ENCODE measurements at places on chromosomes 11 and 22.

DNA sequence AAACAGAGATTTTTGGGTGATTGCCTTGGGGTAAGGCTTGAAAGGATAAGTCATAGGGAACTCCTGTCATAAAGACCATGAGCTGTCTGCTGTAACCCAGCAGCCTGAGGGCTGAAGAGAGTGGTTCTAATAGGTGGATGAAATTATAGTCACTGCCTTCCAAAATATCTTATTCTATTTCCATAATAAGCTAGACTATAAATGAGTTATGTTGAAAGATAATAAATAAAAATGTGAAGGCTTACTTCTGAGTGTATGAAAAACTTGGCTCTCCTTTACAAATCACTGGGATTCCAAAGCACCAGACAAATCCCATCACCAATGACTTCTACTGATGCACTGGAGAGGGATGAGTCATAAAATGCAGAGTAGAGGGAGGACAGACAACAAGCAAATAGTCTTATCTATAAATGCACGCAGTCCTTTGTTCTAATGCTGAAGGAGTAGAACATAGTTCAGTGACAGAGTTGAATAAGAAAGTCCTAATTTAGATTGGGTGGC, 775.0 kb upstream of the LRRC4C start:
- DNase-seq: no peak

GRCh38 chr22:28120691-28121592, 201.9 kb upstream of the PITPNB start:
- DNase-seq: no peak

DNA sequence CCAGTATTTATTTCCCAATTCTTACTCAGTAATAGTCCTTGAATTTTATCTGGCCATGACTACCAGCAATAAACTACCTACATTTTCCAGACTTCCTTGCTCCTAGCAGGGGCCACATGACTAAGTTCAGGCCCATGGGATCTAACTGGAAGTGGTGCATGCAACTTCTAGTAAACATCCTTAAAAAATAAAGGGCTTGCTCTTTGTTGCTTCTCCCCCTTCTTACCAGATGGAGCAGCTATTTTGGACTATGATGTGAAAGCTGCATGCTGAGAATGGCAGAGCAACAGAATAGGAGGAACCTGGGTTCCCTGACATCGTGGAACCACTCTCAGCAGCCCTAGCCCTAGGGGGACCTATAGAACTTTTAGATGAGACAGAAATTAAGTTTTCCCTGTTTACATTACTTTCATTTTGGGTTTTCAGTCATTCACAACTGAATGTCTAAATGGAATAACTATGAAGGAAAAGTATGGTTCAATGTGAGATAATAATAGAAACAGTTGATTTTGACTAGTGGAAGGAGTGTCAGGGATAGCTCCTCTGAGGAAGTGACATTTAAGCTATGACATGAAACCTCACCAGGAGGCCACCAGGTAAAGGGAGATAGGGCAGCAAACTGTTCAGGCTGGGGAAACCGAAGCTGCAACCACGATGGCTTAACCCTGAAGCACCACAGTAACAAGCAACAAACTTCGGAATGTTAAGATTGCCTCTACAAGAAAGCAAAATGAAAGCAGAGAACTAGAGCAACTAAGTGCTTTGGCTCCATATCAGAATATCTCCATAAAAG, 48.9 kb downstream of the PHF21A start:
- DNase-seq: no peak

DNA sequence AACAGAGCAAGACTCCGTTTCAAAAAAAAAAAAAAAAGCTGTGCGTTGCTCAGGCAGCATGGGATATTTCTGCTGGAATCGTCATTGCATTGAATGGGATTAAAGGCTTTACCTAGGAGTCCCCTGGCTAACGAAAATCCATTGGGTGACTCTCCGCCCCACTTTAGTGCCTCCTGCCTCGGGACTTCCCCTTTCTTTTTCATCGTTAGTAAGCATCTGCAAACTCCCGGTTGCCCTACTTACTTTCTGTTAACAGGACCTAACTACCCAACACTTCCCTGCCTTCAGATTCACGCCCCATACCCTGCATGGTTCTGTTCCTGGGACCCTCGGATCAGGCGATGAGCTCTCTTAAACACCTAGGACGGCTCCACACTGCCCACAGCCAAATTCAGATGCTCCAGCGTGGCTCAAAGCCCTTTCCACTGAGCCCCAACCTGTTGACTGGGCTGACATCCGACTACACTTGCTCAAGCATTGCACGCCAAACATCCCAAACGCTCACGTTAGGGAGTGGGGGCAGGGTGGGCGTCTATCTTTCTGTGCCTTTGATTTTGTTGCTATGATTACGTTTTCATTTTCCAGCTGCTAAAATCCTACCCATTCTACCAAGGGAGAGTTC, 143.8 kb downstream of the ST3GAL4 start:
- DNase-seq: no peak

- DNase-seq: peak; percentile 23
Observed at GRCh38 chr11:76209375-76209972, 3.2 kb upstream of the WNT11 start.

- DNase-seq: peak; percentile 73
Observed at GRCh38 chr11:122069707-122070360, 46.2 kb downstream of the BLID start.

DNA sequence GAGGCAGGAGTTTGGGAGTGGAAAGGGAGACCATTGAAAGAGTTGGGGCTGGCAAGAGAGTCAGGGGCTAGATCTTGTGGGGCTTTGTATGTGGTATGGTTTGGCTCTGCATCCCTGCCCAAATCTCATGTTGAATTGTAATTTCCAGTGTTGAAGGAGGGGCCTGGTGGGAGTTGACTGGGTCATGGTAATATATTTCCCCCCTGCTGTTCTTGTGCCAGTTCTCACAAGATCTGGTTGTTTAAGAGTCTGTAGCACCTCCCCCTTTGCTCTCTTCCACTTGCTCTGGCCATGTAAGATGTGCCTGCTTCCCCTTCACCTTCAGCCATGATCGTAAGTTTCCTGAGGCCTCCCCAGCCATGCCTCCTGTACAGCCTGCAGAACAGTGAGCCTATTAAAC, 10.1 kb upstream of the RAB3IL1 start:
- no peak for DNase-seq

- no peak for DNase-seq
Observed at GRCh38 chr11:5703741-5704536, 14.3 kb downstream of the TRIM22 start.

DNA sequence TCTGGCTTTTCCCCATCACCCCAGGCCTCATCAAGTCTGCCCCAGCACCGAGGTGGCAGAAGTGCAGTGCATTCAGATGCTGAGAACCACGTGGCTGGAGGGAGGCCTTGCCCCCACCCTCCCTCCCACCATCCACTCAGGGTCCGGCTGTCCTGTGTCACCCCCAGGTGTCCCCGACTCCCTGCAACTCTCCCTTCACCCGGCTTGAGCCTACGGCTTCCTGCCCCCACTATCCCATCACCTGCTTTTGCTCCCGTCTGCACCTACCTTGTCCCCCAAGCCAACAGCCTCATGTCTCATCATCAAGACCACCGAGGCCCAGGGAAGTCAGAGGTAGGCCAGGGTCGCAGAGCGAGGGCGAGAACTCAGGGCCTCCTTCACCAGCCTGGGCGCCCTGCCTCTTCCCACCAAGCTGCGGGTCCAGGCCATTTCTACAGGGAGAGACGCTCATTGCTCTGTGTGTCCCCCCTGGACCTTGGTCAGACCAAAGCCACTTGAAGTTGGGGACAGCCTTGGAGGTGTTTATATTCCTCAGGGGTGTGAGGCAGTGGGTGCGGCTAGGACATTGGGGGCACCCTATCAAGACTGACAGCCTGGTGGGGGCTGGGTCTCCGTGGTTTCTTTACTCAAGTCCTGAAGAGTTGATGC, 66.2 kb upstream of the CCND1 start:
- DNase-seq: no peak

GRCh38 chr11:44883277-44883676, 67.4 kb downstream of the TP53I11 start:
- DNase-seq: no peak

All from NCI-H524 (cell line).